ENCODE measurements at places on chromosomes 12 and 14. TPM values are rescaled to one million over a fixed set of nuclear protein-coding genes. Genes with fewer than 3 reads are reported as not detected.

INSM2 gene
- total RNA-seq, result not detected

IL23A gene
- 1.8 TPM for total RNA-seq

INHBC gene
- not detected for total RNA-seq

DCD gene
- not detected for total RNA-seq

ZDHHC22 gene
- not detected for total RNA-seq

AICDA gene
- total RNA-seq, result not detected

LPAR5 gene
- total RNA-seq, result 3.2 TPM

BDKRB2 gene
- 0.27 TPM for total RNA-seq

KRT2 gene
- total RNA-seq, result not detected

ABCD2 gene
- not detected for total RNA-seq

ANKRD33 gene
- not detected for total RNA-seq

FAR2 gene
- total RNA-seq, result 24.0 TPM

TAOK3 gene
- 44.1 TPM for total RNA-seq

IGF1 gene
- not detected for total RNA-seq

OR6C3 gene
- total RNA-seq, result not detected
